ENCODE measurements at places on chromosomes 12 and 14. TPM values are rescaled to one million over a fixed set of nuclear protein-coding genes. Genes with fewer than 3 reads are reported as not detected.

The KLRC4 gene
- not detected for total RNA-seq

The YEATS4 gene
- total RNA-seq = 10.5 TPM

The RNF212B gene
- not detected for total RNA-seq

The OTUB2 gene
- 1.2 TPM for total RNA-seq

The RBMS2 gene
- total RNA-seq = 79.0 TPM

The TCL1B gene
- not detected for total RNA-seq

The RTL1 gene
- not detected for total RNA-seq

The OAS1 gene
- total RNA-seq = not detected

The AICDA gene
- not detected for total RNA-seq

The KRT81 gene
- total RNA-seq = 0.88 TPM

The NTS gene
- not detected for total RNA-seq

The DHH gene
- not detected for total RNA-seq

The FAM186B gene
- 0.26 TPM for total RNA-seq

The PLEKHA5 gene
- total RNA-seq = 18.4 TPM

The IL26 gene
- not detected for total RNA-seq

The RNASE1 gene
- not detected for total RNA-seq

The KCNK13 gene
- total RNA-seq = not detected

The MIP gene
- not detected for total RNA-seq

The ZNF268 gene
- total RNA-seq = 14.4 TPM

The APEX1 gene
- 173 TPM for total RNA-seq

The MAP3K9 gene
- total RNA-seq = 0.26 TPM

The STXBP6 gene
- 17.2 TPM for total RNA-seq

The TEX52 gene
- total RNA-seq = not detected

The ZNF84 gene
- total RNA-seq = 11.2 TPM

The APOLD1 gene
- total RNA-seq = 6.6 TPM

The SRRM4 gene
- total RNA-seq = not detected

The PAPLN gene
- total RNA-seq = 1.5 TPM

The SLC25A21 gene
- 0.30 TPM for total RNA-seq

The PA2G4 gene
- total RNA-seq = 192 TPM

The SLCO1B1 gene
- total RNA-seq = not detected

The HOXC12 gene
- not detected for total RNA-seq

The RPL10L gene
- total RNA-seq = not detected

The KRT77 gene
- not detected for total RNA-seq

The GPR68 gene
- 0.53 TPM for total RNA-seq

The ASPG gene
- total RNA-seq = not detected

The BDKRB1 gene
- total RNA-seq = 41.5 TPM

The PMCH gene
- not detected for total RNA-seq

Measured in HFFc6 (cell line).